ENCODE measurements at places on chromosomes 3 and 15.

DNA sequence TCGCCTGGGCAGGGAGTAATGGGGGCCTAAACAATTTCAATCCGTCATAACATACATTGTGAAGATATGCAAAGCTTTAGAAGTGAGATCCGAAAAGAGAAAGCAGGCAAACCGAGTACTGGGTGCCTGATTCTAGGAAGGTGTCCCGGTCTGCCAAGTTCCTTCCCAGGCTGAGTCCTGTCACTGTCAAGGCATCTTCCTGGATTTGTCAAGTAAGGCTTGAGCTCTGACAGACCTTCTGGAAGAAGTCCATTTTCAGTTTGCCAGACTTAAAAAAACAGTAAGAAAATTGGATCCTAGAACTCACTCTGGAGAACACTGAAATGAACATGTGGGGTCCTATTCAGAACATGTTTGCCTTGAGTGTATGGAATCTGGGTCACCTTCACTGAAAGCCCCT is 253.9 kb downstream of the RORA start:
- no peak for DNase-seq

DNA sequence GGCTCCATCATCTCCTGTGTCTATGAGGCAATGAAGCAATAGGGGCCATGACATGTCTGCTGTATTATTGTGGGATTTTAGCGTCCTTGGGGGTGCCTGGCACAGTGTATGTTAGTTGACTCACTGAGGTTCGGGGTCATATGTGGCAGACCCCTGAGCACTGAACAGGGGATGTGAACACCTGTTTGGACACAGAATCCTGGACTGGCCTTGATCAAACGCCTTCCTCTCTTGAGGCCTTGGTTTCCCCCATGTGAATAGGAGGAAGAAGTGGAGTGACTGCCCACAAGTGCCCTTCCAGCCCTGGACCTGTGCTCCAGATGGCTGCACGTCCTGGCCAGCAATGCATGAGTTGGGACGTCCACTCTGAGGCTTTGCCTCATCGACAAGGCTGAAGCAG is 84.2 kb downstream of the HMG20A start:
- no peak for DNase-seq

DNA sequence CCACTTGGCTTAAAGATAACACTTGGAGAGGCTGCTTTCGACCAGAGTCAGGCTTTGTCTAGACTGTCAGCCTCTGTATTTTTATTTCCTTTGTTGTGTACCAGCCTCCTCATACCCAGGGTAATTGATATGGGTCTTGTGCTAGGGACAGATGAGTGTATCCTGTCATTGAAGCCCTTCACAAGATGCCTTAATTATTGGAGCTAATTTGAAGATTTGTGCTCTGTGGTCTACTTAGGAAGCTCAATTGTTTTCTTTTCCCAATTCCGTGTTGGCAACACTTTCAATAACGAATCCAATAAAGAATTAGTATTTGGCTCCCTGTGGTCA is 60.5 kb upstream of the DPH6 start:
- no peak for DNase-seq

- peak; percentile 46 for DNase-seq
Observed at GRCh38 chr3:14467814-14468620, 65.6 kb downstream of the SLC6A6 start.

GRCh38 chr3:101803173-101803782 is 24.3 kb downstream of the NXPE3 start:
- no peak for DNase-seq

GRCh38 chr3:178669022-178669601 is 132.9 kb downstream of the KCNMB2 start:
- DNase-seq: no peak

DNA sequence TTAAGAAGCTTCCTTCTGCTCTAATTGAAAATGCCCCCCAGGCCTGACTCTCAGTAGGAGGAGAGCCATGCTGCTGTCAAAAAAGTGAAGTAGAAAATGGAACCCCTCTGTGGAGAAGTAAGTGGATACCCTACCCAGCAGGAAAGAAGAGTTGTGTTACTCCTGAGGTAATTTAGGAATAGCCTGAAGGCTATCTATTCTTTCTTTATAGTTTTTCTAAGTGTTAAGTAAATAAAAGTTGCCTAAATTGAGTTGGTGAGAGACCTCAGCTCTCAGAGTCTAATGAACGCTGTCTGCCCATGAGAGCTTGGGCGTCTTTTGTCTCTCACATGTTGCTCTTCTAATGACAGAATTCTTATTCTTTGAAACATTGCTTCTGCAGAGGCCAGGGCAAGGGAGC is 116.2 kb downstream of the NSUN3 start:
- no peak for DNase-seq

- no peak for DNase-seq
Observed at GRCh38 chr3:175590745-175591144, 731.6 kb downstream of the NAALADL2 start.

DNA sequence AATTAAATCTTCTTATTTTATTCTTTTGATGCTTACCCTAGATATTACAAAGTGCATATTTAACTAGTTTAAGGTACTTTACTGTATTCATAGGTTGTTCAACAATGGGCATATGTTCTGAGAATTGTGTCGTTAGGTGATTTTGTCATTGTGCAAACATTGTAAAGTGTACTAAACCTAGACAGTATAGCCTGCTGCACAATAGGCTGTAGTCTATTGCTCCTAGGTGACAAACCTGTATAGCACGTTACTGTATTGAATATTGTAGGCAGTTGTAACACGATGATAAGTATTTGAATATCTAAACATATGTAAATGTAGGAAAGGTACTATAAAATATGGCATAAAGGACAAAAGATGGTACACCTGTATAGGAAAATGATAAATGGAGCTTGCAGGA is 100.7 kb downstream of the CACNA2D3 start:
- no peak for DNase-seq

DNA sequence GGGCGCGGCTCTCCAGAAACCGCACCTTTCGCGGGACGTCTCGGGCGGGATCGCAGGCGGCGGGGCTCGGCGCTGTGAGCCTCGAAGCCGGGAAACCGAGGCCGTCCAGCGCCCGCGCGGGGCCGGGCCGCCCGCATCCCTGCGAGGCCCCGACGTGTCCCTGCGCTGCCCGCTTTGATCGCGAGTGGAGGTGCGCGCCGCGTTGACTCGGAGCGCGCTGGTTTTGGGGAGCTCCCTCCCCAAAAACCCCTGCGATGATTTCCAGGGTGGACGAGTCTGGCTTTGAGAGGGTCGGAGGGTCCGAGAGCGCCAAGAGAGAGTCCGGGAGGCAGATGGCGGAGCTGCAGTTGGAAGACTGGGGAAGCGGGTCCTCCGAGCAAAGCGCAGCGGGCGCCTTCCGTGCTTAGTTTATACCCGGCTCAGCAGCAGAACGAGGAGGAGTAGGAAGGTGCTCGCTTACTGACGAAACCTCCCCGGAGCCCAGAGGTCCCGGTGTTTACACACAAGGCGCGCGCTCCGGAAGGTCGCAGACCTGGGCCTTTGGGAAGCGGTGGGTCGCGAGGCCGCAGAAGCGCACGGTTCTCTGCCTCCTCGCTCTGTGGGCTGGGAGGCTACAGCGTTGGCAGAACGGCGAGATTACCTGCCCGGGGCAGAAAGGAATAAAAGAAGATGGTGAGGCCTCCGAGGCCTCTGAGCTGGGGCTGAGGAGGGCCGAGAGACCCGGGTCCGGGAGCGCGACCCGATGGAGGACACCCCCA is 687 bp downstream of the ALDH1A3 start:
- no peak for DNase-seq

- no peak for DNase-seq
Observed at GRCh38 chr3:46049093-46049492, 21.8 kb upstream of the XCR1 start.

DNA sequence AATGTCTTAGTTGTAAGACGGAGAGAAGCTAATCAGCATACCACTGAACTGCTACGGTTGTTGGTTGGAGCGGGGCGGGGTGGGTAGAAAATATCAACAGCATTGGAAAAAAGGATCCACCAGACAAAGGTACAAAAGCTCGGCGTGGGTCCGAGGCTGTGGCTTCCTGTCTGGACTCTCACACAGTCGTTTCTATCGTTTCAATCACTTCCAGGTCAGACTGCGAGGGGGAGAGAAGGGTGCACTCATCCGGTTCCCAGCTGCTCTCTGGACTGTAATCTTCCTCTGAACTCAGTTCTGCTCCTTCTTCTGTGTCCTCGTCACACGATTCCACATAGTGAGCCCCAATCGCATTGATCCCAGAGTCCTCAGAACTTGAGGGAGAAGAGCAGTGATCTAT is 70.0 kb downstream of the C3orf70 start:
- DNase-seq: no peak

DNA sequence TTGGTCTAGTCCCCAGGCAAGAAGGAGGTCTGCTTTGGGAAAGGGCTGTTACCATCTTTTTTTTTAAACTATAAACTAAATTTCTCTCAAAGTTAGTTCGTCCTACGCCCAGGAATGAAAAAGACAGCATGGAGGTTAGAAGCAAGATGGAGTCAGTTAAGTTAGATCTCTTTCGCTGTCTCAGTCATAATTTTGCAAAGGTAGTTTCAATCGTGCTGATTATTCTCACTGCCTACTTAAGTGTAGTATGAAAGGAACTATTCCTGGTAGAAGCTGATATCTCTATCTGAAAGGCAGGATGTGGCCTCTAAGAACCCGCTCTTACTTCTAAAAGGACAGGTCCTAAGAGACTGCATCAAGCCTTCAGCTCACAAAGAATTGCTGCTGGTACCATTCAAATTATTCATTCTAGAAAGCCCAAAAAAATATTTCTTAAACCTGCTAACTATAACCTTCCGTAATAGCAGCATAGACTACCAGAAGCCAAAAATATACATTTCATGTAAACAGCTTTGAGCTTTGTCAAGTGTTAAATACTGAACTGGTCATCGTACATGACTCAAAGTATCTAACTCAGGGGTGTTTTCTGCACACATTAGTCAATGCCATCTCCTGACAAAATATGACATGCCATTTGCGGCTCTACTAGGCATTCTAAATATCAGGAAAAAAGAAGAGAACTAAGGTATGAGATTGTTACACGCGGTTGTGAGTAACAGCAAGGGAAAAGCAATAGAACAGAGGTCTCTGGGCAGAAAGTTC is 96.0 kb upstream of the CCDC80 start:
- DNase-seq: no peak

DNA sequence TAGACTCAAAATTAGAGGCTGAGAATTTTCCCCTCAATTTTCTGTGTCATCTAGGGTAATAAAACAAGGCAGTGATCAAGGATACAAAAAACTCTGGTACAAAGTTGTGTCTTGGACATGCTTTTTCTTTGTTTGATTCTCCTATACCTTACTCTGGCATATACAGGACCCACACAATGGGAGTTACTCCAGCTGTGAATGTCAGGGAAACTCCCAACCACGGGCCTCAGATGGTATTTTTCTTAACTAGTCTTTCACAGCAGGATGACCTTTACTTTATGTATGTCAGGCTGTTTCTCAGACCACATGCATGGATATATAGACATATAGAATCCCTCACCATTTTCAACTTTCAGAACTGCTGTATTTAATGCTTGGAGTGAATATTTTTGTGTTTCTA is 41.3 kb downstream of the FEZF2 start:
- DNase-seq: no peak

- no peak for DNase-seq
Observed at GRCh38 chr3:90221900-90222299, 1114.5 kb downstream of the EPHA3 start.

DNA sequence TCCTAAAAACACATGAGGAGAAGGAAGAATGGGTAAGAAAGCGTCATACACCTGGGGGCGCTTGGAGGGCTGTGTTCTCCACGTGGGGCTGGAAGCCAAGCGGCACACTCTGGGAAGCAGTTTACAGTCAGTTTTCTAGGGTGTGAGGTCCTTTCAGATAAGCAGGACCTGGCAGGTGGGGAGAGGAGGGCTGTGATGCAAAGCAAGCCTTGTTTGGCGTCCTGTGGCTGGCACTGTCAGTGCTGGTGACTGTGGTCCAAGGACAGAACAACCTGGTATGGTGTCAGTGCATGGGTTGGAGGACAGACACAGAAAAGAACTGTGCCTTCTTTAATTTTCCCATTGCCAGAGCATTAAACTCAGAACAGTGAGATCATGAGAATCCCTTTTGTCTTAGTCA is 260.7 kb upstream of the NR2E3 start:
- no peak for DNase-seq

DNA sequence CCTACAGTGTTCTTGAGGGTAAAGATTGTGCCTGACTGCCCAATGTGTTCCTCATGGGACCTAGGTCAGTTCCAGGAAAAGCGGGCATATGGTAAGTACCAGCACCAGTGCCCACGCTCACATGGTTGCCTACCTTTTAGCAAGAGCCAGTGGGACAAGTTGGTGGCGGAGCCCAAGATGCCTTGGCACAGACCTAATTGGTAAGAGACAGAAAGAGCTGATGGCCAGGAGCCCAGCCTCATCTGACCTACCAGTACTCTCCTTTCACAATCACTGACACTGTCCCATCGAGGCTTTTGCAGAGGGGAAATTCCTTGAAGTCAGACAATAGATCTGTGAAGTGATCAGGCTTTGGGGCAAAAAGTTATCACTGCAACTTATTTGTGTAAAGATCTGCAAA is 98.4 kb upstream of the BCL6 start:
- DNase-seq: no peak

DNA sequence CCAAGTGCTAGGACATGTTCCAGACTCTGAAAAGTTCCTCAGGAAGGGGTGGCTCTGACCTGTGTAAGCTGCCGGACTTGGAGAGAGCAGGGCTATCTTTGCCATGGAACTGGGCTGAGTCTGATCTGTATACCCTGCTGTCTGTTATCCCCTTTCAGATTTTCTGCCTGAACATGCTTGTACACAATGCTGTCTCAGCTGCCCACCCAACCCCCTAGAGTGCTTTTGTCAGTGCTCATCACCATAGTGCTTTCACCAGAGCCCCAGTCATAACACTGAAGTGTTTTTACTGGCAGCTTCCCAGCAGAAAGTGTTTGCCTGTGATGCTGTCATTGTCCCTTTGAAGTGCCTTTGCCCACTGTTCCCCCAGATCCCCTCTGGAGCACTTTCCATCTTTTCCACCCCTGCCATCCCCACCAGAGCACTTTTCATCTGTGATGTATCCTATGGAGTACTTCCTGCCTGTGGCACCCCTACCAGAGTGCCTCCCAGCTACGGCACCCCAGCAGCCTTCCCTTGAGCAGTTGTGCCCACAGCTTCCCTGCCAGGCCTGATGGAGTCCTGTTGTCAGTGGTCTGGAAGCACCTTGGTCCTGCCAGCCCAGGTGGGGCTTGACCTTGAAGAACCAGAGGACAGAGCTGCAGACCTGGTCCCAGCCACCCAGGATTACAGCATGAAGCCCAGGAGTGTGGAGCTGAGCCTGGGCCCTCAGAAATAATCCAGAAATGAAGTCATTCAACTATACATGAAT is 397.7 kb downstream of the DIPK2A start:
- DNase-seq: no peak

- DNase-seq: no peak
Observed at GRCh38 chr15:68980786-68981185, 33.7 kb upstream of the NOX5 start.

GRCh38 chr3:172177046-172177445 is 137.7 kb downstream of the FNDC3B start:
- no peak for DNase-seq
